ENCODE measurements at places on chromosomes 5 and 9.

- DNase-seq, result no peak
These were observed 11.5 kb upstream of the FRMPD1 start for GRCh38 chr9:37639109-37639762.

DNA sequence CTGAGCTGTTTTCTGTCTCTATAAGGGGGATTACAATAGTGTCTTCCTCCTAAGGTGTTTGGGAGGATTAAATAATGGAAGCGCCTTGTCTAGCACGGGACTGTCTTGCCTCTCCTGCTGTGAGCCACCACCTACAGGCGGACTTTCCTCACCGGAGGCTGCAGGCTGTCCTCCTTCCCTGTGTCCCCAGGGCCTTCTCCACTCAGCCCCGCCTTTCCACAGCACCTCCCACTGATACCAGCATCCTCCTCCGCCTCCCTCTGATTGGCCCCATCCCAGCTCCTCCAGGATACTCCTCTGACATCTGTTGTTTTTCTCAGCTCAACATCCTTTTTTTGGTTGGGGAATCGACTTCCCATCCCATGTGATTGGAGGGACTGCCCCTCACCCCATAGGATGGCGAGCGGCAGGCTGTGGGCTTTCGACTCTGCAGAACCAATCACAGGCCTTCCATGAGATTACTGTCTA lies 851 bp upstream of the ZDHHC12 start:
- DNase-seq, result peak; percentile 84

GRCh38 chr9:26811106-26811505 lies 81.5 kb downstream of the CAAP1 start:
- DNase-seq, result no peak

- no peak for DNase-seq
These were observed 347 bp upstream of the OLFML2A start for GRCh38 chr9:124776618-124776953.

DNA sequence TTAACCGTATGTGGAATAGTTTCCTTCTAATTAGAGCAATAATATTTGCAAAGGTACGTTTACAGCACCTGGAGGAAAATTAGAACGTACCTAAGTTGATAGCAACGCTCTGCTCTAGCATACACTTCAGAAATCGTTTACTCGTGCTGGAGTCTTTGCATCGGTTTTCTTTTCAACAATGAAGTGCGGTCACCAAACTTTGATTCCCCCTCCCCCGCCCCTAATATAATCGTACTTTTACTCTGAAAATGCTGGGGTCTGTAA lies 506 bp downstream of the ADAMTS19 start:
- no peak for DNase-seq

GRCh38 chr5:122356855-122357254 lies 44.8 kb downstream of the SNCAIP start:
- DNase-seq, result no peak

GRCh38 chr5:13991365-13991764 lies 46.9 kb upstream of the DNAH5 start:
- DNase-seq, result no peak

- DNase-seq, result no peak
These were observed 20.4 kb upstream of the UBLCP1 start for GRCh38 chr5:159242656-159243055.

GRCh38 chr9:137156567-137157375 lies 13.1 kb downstream of the LRRC26 start:
- no peak for DNase-seq

DNA sequence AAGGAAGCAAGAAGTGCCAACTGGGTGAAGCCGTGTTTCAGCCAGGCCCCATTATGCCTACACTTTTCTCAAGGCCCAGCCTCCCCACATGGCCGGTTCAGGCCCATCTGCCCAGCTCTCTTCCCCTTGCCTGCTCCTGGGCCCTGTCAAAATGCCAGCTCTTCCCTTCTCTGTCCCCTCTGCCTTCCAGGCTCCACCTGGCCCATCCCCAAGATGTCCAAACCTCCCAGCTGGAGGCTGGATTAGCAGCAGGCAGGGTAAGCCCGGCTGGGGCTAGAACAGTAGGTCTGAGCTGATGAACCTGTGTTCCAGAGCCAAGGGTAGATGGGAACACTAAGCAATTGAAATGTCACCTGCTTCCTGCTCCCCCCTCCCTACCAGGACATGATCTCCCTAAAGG lies 64.1 kb upstream of the HSPA9 start:
- DNase-seq, result no peak

- no peak for DNase-seq
These were observed 50.7 kb upstream of the SHB start for GRCh38 chr9:38119560-38120236.

GRCh38 chr9:113481176-113481787 lies 17.8 kb downstream of the RGS3 start:
- DNase-seq, result no peak

GRCh38 chr5:111976705-111977435 lies 219.9 kb upstream of the NREP start:
- DNase-seq, result no peak

- no peak for DNase-seq
These were observed 77.0 kb downstream of the IQGAP2 start for GRCh38 chr5:76479973-76480667.

DNA sequence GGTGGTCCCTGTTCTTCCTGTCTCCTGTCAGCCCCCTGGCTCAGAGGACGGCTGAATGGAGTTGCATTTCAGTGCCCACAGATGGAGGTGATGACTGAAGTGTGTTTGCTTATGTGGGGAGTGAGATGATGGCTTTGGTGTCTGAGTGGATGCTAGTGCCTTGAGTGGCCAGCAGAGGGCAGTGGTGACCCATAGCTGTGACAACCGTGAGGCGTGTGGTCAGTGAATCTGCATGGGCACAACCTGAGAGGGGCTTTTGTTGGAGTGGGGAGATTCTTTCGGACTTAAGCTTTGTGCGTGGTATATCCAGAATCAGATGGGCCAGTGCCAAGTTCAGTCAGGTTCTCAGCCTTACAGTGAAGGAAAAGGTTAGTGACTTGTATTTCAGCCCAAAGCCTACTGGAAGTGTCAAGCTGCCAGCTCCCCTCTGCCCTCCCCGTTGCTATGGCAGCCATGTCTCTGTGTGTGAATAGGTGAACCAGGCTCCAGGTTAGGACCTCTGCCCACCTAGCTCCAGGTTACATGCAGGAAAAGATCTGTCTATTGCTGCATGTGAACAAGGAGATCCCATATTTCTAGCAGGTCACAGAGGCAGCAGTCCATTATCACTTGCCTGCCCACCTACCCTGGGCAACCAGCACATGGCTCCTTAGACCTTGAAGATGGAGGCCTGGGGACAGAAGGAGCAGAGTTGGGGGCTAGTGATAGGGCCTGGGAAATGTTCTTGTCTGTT lies 14.7 kb upstream of the CXXC5 start:
- peak; percentile 54 for DNase-seq

Measured in T1000 (cell line).